ENCODE measurements at places on chromosomes 7 and 10.

DNA sequence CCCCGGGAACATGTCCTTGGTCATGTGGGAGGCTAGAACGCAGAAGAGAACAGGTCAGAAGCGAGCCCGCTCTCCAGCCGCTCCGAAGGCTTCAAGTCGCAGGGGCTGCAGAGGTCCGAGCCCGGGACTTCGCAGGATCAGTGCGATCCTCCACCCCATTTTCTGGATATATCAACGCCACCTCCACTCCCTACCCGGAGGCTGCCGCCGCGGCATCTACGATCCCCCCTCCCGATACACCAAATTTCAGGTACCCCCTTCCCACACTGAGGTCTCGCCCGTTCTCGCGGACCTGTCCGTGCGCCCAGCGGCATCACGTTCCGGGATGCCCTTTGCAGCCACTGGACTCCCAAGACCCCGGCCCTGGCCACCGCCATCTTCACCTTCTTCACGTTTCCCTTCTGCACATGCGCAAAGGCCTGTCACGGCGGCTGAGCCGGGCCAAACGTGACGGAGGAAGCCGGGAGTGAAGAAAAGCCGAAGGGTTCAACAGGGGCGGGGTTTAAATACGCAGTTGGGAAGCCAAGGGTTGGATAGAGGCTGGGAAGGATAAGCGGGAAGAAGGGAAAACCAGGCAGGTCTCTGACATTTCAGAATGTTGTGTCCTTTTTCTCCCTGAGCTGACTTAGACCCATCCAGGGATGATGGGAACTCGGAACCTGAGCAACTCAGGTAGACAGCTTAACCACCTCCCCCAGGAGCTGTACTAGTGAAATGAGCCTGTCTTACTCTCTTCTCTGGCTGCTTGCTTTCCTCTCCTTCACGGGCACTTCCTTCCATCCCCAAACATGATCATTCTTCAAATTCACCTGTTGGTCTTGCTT lies at the start of gene NDUFB8:
Gene NDUFB8 (minus strand): TSS at position 397 of the 824 bp plus-strand sequence. CDS start 20 bp downstream, at position 377.
- DNase-seq: peak; percentile 78

DNA sequence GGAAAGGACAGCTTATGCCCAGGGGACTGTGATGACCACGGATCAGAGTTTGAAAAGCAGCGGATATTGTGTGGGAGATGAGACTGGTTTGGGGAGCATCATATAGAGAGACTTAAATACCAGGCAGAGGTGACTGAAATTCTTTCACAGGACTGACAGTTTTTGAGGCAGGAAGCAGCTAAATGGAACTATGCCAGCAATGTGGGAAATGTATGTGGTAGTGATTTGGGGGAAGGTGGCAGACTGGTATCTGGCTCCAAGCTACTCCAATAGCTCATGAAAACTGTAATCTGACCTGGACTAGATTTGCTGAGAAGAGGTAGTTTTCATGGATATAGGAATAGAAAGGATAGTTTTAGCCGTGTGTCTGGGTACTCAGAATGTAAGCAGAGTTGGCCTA lies 592.6 kb downstream of the REEP3 start:
- DNase-seq: no peak

DNA sequence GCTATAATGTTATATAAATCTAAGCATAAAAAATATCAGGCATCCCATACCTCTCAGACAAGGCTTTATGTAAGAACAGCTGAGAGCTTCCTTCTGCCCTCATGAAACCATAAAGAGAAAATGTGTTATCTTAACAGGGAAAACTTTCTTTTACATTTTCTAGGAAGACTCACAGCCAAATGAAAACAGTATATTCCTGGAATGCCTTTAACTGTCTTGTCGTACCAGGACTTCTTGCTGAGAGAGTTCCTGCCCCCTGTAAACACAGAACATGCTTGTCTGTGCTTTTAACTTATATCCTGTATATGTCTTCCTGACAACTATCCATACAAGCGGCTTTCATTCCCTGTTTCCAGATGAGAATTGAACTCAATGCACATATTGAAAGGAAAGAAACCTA lies 64.8 kb upstream of the AHR start:
- no peak for DNase-seq

DNA sequence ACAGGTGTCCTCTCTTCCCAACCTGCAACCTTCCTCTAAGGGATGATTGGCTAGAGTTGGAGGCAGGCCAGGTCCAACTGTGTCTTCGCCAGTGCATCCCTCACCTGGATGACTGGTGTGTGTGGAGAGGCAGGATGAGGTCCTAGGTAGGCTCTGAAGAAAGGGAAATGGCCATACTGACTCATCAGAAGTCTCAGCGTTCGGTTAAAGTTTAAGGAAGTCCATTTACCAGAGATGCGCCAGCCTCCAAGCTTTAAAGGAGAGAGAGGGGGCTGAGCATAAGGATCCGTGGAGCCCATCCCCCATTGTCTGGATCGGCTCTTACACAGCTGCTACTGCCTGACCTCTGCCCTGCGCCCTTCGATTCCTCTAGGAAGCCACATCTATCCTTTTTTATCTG lies 4.4 kb downstream of the KEL start:
- no peak for DNase-seq

- DNase-seq: no peak
Measured at GRCh38 chr7:149225106-149225505, 14.3 kb upstream of the ZNF212 start.

- DNase-seq: no peak
Measured at GRCh38 chr7:120229084-120229483, 43.9 kb upstream of the KCND2 start.

DNA sequence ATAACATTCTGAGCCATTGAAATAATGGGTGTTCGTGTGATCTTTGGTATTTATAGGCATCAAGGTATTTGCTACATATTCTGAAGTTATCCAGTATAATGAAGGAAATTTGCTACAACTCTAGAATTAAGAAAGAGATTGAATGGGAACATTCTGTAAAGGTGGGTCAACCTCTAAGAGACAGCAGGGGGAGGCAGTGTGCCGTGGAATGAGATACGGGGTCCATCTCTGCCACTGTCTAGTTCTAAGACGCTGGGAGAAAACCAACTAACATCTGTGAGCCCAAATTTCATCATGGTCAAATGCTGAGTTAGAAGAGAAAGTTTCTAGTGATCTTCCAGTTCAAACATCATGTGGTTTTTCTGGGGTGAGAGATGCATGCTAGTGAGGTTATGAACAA lies 368.9 kb downstream of the SORCS1 start:
- no peak for DNase-seq

DNA sequence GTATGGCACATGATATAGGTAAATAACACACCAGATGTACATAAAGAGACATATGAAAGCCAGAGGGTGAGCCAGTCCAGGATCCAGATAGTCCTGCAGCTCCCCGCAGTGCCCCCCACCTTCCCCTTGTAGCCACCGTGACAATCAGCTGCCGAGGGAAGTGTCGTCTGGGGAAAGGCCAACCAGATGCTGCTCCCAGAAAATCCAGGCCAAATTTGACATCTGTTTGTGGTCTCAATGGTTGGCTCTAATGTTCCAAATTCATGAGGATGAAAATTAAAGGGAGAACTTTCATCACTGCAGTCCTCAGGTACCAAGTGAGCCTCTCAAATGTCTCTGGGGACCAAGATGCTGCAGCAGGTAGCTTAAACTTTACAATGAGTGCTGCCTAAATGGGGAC lies 210.3 kb downstream of the PTEN start:
- DNase-seq: no peak

GRCh38 chr10:73940634-73941221 lies 29.8 kb downstream of the PLAU start:
- DNase-seq: peak; percentile 52

DNA sequence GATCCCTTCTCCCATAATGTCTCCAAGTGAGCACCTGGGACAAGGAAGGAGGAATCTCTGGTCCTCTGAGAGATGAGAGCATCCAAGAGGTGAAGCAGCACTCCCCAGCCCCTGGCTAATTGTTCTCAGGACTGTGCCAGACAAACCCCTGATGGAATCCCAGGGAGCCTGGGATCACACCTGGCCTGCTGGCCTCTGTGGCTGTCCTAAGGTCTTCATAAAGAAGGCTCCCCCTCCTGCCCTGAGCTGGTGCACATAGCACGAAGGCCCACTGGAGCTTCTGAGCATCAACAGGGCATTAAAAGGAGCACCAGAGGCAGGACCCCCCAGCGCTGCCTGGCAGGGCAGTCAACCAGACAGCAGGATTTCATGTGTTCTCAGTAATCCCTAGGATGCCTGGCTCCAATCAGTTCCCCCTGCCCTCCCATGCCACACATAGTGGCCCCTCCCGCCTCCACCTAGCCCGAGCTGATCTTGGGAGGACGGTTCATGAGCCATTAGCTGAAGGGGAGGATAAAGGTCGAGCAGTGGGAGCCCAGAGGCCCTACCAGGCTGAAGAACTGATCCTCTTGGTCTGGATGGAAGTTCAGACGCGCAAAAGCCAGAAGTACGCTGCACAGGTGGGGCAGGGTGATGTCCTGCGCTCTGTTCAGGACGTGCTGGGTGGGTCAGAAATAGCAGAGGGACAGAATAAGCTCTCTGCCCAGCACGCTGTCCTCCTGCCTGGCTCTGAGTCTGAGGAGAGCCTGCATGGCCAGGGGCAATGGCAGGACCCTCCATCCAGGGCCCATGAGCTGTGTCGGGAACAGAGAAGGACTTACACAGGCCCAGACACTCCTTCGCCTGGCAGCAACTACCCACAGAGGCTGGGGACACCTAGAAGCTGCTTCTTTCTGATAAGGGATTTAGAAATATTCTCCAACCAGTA lies 8.4 kb downstream of the TBRG4 start:
- no peak for DNase-seq
